Activated T-helper 1 cell treated with Interleukin-2 at 50 U/mL for 16 hours (primary cell): ENCODE measurements at places on chromosomes 7 and 10.

GRCh38 chr10:117005527-117006055, 604 bp upstream of the SHTN1 start:
- DNase-seq, result no peak

GRCh38 chr7:29167721-29168120, 21.4 kb upstream of the CPVL start:
- DNase-seq, result no peak

DNA sequence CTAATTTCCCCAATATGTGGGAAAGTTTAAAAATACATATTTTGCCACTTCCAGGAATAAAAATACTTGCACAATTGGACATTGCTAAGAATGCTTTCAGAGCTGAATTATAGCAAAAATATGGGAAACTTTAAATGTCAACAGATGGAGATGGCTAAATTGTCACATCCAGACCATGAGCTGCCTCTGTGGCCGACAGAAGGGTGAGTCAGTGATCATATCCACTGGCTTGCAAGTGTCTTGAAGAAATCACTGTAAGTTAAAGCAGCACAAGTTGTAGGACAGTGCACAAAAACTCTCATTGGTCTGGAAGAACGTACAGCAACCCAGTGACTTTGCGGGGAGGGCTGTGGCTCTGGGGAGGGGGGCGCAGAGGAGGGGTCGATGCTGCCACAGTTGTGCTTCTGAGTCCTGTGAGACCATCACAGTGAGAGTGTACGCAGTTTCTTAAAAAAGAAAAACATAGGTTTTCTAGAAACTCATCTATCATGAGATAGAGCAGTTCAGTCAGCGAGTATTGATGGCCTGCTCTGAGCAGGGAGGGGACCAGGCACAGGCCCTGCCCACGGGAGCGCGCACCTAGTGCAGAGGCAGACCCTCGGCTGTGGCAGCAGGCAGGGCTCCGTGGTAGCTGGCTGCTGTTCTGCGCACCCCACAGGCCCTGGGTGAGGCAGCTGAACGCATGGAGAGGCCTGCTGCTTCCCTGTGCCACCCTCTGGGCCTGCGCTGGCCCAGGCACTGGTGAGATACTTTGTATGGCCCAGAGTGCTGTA, 25.5 kb downstream of the LRRC27 start:
- DNase-seq, result no peak

DNA sequence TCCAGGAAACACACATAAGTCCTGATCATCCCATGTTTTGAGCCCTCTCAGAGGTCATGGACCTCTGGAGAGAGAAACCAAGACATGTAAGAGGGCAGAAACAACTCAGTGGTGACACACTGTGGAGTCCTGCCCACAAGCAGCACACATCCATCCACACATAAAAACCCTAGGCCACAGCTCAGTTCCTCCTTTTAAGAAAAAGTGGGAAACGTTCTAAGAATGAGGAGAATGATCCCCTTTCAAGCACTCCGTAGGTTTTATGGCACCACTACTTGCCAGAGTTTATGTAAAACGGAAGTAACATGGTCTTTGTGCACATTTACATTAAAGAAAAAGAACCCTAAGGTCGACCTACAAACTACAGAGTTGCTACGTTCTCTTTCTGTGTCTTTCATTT, 19.9 kb downstream of the ATAD1 start:
- no peak for DNase-seq

DNA sequence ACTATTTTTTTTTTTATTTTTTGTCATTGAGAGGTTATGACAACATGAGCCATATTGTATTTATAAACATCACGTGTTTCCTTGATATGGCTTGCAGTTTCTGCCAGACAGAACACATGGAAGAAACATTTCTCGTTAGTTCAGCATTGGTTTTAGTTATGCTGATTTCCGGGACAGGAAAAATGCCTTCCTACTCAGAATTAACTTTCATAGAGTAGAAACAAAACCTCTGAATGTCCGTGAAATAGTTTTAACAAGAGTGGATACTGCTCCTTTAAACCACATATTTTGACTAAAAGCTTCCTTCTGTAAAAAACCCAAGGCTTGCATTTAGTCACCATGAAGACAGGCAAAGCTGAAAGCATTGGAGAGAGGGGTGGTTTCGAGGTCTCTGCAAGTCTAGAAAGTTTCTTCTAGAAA, 240.4 kb downstream of the KIAA1217 start:
- DNase-seq, result no peak

- DNase-seq, result no peak
Measured at GRCh38 chr10:69636626-69637605, 6.9 kb downstream of the FAM241B start.

- no peak for DNase-seq
Measured at GRCh38 chr7:29177963-29178600, 16.5 kb upstream of the CHN2 start.

DNA sequence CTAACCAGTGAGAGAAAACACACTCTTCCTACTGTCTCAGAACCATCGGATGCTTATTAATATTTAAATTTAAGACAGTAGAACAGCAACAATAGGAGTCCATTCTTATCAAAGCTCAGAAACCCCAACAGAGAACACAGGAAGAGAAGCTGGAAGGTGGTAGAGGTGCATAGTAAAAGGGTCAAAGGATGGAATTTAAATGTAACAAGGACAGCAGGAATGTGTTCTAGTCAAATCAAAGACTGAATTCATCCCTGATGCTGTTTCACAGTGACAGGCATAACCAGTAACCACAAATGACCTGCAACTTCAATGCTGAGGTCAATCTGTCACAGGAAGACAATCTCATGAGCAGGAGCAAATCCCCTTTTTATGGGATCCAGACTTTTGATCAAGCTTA, 1259.7 kb downstream of the XPNPEP1 start:
- DNase-seq, result no peak

DNA sequence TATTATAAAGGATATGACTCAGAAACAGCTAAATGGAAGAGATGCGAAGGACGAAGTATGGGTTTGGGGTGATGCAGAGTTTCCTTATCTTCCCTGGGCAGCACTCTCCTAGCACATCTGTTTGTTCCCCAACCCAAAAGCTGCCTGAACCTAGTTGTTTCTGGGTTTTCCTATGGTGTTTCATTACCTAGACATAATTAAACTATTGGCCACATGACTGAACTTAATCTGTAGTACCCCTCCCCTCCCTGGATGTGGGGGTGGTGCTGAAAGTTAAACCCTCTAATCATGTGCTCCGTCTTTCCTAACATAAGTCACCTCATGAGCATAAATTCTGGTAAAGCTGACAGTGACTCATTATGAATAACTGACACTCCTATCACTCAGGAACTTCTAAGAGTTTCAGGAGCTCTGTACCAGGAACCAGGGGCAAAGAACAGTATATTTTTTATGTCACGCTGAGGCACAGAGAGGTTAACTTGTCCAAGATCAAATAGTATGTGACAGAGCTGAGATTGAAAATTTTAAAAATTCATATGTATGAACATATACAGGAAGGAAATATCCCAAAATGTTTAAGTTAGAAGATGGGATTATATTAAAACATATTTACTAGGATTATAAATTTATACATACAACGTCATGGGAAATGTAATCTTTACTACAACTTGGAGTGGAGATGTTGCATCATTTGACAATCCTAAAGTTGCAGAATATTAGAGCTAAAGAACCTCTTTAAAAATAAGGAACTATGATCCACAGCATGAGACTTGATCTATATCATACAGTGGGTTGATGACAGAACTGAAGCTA, 4.8 kb downstream of the STRIP2 start:
- no peak for DNase-seq

- DNase-seq, result peak; percentile 54
Measured at GRCh38 chr10:17023386-17024298, 106.0 kb downstream of the CUBN start.

DNA sequence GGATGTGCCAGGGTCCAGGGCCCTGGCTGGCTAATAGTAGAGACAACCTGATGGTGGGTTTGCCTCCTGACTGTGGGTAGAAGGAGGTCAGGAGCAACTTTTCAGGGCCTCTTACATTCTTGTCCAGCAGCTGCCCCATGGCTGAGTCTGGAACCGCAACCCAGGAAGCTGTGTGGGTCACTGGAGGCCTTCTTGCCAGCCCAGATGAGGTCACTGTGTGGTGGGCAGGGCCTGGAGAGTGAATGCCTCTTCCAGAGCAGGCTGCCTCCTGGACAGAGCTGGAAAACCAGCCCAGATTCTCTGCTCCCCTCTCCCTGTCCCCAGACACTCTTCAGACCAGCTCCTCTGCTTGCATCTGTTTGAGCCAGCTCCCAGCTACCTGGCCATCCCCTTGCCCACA, 43.5 kb upstream of the LEP start:
- DNase-seq, result no peak

DNA sequence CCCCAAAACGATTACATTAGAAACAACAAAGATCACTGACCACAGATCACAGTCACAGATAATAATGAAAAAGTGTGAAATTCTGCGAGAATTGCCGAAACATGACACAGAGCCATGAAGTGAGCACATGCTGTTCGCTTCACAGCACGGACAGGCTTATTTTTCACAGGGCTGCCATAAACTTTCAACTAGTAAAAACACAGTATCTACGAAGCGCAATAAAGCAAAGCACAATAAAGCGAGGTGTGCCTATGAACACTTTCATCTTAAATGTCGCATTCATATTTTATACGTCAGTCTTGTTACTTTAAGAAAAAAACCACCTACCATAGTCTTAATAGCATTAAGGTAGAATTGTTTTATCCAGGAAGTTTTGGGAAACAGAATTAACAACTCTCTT, 51.5 kb downstream of the ESYT2 start:
- DNase-seq, result no peak

DNA sequence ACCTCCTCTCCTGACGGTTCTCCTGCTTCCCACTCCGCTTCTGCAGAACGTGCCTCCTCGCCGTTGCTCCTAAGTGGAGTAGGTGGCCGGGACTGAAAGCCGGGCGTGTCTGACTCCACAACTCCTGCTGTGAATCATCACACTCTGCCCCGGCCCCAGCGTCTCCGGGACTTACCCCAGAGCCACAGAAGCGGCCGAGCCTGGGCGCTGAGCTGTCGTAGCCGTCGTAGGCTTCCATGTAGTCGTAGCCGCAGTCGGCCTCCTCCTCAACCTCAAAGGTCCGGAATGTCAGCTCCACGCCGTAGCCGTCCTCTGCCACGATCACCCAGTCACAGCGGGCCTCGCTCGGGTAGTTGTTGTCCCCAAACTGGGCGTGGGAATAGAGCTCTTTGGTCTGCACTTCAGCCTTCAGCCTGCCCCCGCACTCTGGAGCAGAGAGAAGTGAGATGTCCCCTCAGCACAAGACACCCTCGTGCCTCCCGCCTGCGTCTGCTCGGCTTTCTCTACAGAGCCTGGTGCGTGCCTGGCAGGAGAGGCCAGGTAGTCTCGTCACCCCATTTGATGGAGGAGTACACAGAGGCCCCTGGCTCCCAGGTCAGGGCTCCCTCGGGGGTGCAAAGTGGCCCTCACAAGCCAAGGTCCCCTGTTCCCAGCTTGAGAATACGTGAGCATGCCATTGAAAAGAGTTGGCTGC, 11.2 kb upstream of the OPALIN start:
- DNase-seq, result no peak

DNA sequence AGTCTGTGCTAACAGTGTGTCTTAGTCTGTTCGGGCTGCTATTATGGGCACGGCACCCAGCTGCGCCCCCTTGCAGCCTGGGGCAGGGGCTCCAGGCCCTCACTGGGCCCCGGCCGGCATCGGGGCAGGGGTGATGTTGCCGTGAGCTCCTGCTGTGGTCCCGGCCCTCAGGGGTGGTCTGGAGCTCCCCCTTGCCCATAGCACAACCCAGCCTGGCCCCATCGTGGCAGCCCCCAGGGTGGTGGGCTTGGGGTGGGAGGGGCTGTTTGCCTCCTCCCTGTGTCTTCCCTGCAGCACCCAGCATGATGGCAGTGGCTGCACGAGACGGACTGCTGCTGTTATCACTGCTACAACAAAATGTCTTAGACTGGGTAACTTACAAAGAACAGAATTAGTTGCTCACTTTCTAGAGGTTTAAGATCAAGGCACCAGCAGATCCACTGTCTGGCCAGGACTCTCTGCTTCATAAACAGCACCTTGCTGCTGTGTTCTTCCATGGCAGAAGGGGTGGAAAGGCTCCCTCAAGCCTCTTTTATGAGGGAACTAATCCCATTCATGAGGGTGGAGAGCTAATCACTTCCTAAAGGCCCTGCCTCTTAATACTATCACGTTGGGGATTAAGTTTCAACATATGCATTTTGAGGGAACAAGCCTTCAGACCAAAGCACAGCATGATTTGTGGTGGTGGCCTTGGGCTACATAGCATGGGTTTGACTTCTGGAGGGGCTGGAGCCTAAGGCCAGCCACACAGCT, 149.5 kb downstream of the SEC23IP start:
- DNase-seq, result no peak

- no peak for DNase-seq
Measured at GRCh38 chr7:37040330-37040729, 316.0 kb upstream of the AOAH start.

DNA sequence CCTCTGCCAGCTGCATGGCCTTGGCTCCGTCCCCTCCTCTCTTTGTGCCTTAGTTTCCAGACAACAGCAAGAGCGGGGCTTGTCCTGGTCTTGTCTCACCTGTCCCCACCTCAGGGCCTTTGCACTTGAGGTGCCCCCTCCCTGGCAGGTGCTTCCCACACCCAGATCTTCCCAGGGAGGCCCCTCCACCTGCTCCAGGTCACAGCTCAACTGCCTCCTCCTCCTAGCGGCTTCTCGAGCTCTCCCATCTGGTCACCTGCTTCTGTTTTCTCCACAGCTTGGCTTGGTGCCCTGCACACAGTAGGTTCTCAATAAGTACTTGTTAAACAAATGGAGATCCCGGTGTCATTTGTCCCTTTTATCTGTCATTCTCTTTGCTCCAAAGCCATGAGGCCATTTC, 64.3 kb upstream of the ZNF716 start:
- DNase-seq, result no peak

DNA sequence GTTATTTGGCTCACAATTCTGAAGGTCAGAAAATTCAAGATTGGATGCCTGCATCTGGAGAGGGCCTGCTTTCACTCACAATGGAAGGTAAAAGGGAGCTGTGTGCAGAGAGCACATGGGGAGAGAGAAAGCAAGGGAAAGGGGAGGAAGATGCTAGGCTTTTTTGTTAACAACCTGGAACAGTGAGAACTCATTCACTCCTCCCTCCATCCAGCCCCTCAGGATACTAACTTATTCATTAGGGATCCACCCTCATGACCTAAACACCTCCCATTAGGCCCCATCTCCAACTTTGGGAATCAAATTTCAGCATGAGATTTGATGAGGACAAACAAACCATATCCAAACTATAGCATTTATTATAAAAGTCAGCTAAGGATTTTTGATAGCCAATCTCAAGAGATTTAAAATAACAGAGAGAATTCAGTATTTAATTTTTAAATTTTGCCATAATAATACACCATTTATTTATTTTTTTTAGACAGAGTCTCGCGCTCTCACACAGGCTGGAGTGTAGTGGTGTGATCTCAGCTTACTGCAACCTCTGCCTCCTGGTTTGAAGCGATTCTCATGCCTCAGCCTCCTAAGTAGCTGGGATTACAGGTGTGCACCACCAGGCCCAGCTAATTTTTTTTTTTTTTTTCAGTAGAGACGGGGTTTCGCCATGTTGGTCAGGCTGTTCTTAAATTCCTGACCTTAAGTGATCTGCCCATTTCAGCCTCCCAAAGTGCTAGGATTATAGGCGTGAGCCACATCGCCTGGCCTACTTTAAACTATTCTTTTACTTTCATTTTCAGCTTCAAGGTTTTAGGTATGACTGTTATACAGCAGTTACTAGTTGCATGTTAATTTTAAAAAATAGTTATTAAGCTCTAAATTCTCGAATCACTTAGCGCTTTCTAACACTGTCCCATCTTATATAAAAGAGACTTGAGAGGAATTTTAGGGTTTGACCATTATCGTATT, 20.3 kb upstream of the ETV1 start:
- DNase-seq, result no peak
